ENCODE measurements at places on chromosomes 11 and 22.

DNA sequence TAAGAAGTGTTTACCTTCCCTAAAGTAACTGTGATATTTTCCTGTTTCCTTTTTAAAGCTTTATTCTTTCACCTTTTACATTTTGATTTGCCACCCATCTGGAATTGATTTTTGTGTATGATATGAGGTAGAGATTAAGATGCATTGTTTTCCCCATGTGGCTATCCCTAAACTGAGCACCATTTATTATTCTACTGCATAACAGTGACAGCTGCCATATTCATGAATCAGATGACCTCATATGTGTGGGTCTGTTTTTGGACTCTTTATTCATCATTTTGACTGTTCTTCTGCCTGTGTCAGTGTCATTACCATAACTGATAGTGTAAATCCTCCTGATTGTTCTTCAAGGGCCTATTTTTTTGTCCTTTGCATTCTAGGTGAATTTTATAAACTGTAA lies 50.8 kb downstream of the HIPK3 start:
- no peak for DNase-seq

GRCh38 chr11:18135308-18135707 lies 2.9 kb downstream of the MRGPRX3 start:
- DNase-seq, result no peak

GRCh38 chr11:20592741-20593140 lies 6.7 kb upstream of the SLC6A5 start:
- DNase-seq, result no peak

DNA sequence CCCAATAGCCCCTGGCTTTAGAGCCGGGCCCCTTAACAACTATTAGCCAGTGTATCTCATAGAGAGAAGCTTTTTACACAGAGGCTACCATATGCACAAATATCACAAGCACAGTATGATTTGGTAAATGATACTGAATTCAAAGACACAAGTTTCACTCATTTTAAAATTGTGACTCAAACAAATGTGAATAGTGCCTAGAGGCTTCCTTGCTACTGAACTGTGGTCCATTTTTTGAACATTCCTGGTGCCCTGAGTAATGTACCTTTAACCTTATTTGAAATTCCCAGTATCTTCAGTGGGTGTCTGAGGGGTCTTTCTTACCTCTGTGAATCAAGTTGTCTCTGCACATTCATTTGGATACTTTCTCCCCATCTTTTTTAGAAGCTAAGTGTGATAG lies 156.2 kb downstream of the MAML2 start:
- no peak for DNase-seq

GRCh38 chr22:35406443-35406842 lies 6.5 kb downstream of the MCM5 start:
- no peak for DNase-seq
